Activated T-cell treated with anti-CD3 and anti-CD28 coated beads, Interleukin-2, amount 50 U/mL, for 72 hours (primary cell): ENCODE measurements at places on chromosomes 6 and 20.

GRCh38 chr6:40885139-40885774 is 153.8 kb downstream of the UNC5CL start:
- no peak overlapping the region for H3K27ac ChIP-seq
- DNase-seq, result no peak
- no peak overlapping the region for H3K4me3 ChIP-seq
- peaks cover 6% of the 10 kb centered on the region for H3K4me1 ChIP-seq

- H3K36me3 ChIP-seq, result no peaks in the 10 kb centered on the region
- DNase-seq, result no peak
Observed at GRCh38 chr6:136059308-136059707, 190.8 kb downstream of the MTFR2 start.

DNA sequence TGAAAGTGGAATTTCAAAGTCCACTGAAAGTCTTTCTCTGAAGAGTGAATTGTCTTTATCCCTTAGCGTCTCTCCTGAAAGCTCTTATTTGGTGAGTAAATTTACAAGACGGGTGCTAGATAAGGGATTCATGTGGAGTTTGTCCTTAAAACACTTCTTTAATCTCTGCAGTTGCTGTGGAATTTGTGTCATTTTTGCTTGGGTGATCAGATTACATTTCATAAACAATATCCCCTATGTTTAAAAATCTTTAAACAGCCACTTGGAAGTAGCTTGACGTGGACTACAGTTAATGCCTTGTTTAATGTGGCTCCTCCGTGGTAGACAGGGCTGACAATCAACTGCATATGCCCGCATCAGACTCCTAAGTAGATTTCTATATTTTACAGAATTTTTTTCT is 175.4 kb upstream of the ZNF217 start:
- no peak for DNase-seq
- no peaks in the 10 kb centered on the region for H3K27me3 ChIP-seq
- H3K4me1 ChIP-seq, result peaks cover 12% of the 10 kb centered on the region
- no peak overlapping the region for H3K4me3 ChIP-seq
- H3K27ac ChIP-seq, result no peak overlapping the region

DNA sequence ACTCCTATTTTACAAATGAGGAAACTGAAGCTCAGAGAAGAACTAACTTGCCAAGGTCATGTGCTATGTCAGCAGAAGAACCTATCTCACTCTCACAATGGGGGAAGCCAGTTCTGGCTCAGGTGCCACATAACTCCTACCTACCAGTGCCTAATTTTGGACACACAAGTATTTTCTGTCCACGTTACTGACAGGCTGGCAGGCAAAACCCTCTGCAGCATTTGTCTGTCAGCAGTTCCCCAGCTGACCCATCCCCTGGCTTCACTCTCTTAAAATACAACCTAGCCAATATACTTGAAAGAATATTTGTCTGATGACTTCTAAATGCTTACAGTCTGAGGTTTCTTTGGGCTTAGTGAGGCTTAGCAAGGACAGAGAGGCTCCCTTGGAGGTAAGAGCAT is 15.5 kb downstream of the GSS start:
- peaks cover 4% of the 10 kb centered on the region for H3K36me3 ChIP-seq
- H3K27ac ChIP-seq, result no peak overlapping the region
- no peaks in the 10 kb centered on the region for H3K27me3 ChIP-seq
- H3K4me3 ChIP-seq, result no peak overlapping the region
- no peak for DNase-seq
